ENCODE measurements at places on chromosomes 6 and 20. TPM values are rescaled to one million over a fixed set of nuclear protein-coding genes. Genes with fewer than 3 reads are reported as not detected.
A peak's percentile ranks its signal among the peaks of the same experiment; 100 is the strongest.

- peak; percentile 92 for DNase-seq
- H3K36me3 ChIP-seq = peaks cover 15% of the 10 kb centered on the region
- no peaks in the 10 kb centered on the region for H3K4me1 ChIP-seq
Measured at GRCh38 chr6:33297406-33297955, 1.3 kb downstream of the RGL2 start.

DNA sequence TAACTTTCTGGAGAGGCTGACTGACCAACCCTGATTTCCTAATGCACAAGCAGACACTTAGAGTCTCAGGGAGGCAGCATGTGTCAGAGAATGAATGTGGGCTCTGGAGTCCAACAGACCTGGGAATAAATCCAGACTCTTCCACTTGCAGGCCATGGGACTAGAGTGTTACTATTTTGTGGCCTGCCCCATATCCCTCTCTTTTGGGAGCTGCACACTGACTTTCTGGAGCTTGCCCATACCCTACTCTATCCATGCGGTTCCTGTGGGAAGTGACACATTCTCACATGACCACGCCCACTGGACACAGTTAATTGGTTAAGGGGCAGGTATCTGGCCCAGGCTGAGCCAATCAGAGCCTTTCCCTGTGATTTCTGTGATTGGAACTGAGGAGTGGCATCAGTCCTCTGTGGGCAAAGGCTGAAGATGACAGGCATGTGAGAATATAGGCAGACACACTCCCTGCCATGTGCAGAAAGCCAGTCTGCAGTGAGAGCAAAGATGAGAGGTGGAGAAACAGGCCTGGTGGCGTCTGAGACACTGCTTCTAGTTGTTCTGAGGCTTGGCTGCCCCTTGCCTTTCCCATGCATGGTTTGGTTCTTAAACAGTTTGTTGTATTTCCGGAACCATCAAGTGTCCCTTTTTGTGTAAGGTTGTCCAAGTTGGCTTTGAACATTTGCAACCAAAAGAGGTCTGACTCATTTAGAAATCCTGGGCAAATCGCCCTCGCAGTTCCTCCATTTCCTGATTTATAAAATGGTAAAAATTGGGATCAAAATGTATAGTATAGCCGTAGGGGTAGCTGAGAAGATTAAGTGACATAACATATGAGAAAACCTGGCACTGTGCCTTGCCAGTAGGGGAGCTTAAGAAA lies 125.6 kb downstream of the CDC5L start:
- H3K36me3 ChIP-seq = no peaks in the 10 kb centered on the region
- peak; percentile 49 for DNase-seq
- no peak overlapping the region for H3K27ac ChIP-seq
- no peaks in the 10 kb centered on the region for H3K4me1 ChIP-seq
- H3K4me3 ChIP-seq = no peak overlapping the region

SLC44A4 gene
- total RNA-seq = 3.6 TPM

BIRC7 gene
- not detected for total RNA-seq

- peaks cover 19% of the 10 kb centered on the region for H3K4me1 ChIP-seq
- no peak overlapping the region for H3K4me3 ChIP-seq
- no peak overlapping the region for H3K27ac ChIP-seq
- DNase-seq = no peak
- peaks cover 6% of the 10 kb centered on the region for H3K36me3 ChIP-seq
- H3K27me3 ChIP-seq = no peaks in the 10 kb centered on the region
Measured at GRCh38 chr6:53338304-53338703, 10.4 kb downstream of the ELOVL5 start.

- H3K36me3 ChIP-seq = no peaks in the 10 kb centered on the region
- no peaks in the 10 kb centered on the region for H3K4me1 ChIP-seq
- no peak overlapping the region for H3K27ac ChIP-seq
- no peak overlapping the region for H3K4me3 ChIP-seq
- H3K27me3 ChIP-seq = no peaks in the 10 kb centered on the region
Measured at GRCh38 chr6:16841241-16841640, 80.0 kb upstream of the ATXN1 start.

GSTA5 gene
- total RNA-seq = not detected

POU3F2 gene
- total RNA-seq = not detected

FRMD1 gene
- total RNA-seq = not detected

BTBD9 gene
- total RNA-seq = 12.3 TPM

DNA sequence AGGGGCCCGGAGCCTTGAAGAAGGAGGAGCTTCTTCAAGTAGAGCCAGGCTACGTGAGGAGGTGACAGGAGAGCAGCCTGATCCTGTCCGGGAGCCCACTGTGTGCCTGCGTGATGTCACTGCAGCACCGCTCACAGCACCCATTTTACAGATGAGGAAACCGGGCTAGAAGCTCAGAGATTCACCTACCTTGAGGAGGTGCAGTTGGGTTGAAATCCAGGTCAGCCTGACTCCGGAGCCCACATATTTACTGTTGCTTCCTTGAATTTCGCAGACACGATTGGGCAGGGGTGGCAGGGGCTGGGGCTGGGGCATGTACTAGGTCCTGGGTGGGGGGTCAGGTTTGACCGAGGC lies 12.5 kb downstream of the VSTM2L start:
- H3K4me3 ChIP-seq = no peak overlapping the region
- H3K27me3 ChIP-seq = peaks cover 17% of the 10 kb centered on the region
- peak overlapping the region; percentile 72 for H3K27ac ChIP-seq
- no peaks in the 10 kb centered on the region for H3K36me3 ChIP-seq
- H3K4me1 ChIP-seq = peaks cover 5% of the 10 kb centered on the region

TGM3 gene
- 0.31 TPM for total RNA-seq

- H3K27ac ChIP-seq = no peak overlapping the region
- no peak overlapping the region for H3K4me3 ChIP-seq
- peaks cover 6% of the 10 kb centered on the region for H3K4me1 ChIP-seq
- H3K36me3 ChIP-seq = no peaks in the 10 kb centered on the region
Measured at GRCh38 chr20:33570743-33571142, 80.8 kb downstream of the CBFA2T2 start.

All from endodermal cell (in vitro differentiated cells).